T1000 (cell line): ENCODE measurements at places on chromosomes 12 and 14.

- DNase-seq: no peak
These were observed 158.9 kb upstream of the BTG1 start for GRCh38 chr12:92304371-92305055.

DNA sequence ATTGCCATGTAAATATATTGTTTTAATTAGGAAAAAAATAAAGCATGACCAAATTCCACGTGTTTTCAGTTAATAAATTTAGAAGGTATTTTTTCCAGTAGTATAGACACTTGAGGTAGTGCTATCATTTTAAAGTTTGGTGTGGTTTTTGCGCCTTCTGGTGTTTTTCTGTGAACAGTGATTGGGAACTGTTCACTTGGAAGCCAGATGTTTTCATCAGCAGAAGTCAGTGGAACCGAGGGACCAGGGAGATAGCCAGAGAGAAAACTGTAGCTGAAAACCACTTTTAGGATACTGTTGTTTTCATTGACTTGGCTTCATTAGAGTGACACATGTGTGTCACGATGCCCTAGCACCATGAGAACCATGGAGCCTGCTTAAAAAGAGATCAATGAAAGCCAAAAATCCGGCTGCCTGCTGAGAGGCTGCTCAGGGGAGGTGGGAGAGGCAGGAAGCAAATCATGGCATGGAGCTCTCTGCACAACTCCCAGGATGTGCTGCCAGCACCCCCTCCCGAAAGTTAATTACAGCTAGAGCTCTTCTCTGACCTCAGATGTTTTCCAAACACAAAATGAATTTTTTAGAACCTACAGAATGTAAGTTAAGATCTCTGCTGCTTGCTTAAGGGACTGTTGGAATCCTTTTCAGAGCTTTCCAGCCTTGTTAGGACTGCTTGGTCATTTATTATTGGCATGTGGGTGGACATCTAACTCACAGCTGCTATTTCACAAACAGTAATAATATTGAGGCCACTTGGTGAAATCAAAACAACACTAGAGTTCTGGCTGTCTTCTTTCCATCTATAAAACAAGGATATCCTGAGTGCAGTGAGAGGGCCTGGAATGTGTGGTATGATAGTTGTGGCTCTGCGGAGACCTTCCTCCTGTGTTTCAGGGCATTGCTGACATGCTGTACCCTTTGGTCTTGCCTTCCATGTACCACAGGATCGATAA is 192.3 kb downstream of the ANO4 start:
- no peak for DNase-seq

GRCh38 chr14:39739796-39740195 is 307.6 kb upstream of the FBXO33 start:
- DNase-seq: no peak

- DNase-seq: no peak
These were observed 985.8 kb downstream of the VRK1 start for GRCh38 chr14:97782871-97783414.

GRCh38 chr12:225012-225411 is 11.1 kb upstream of the SLC6A12 start:
- no peak for DNase-seq

- DNase-seq: no peak
These were observed 175.9 kb upstream of the RBM19 start for GRCh38 chr12:114141921-114142564.

DNA sequence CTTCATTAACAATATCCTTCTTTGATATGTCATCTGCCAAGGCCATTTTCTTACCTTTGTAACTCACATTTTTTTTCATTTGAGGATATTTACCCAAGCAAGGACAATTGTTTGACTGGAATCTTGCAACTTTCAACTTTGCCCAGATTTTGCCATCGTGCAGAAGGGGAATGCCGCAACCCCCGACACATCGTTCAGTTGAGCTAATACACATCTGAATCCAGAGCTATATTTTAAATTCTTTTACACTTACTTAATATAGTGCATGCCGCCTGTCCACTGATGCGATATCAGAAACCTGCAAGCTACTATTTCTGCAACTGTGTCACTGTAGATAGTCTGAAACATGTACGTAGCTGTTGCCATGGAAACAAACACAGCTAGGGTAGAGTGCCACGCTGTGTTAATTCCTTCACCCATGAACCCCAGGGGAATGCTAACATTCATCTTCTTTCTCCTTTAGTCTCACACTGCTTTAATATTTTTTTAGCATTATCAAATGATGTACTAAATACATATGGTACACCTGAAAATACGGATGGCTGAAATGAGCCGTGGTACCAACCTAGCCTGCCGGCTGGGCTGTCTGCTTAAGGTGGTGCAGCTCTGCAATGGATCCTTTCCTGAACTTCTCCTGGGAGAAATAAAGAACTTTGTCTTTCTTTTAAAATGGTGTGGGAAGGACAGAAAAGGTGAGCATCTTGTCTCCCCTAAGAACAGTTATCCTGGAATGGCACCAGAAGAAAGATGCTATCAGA is 77.0 kb upstream of the FOXN3 start:
- DNase-seq: no peak

- no peak for DNase-seq
These were observed 634 bp upstream of the TMEM63C start for GRCh38 chr14:77180726-77181602.

- no peak for DNase-seq
These were observed 17.0 kb upstream of the BCL7A start for GRCh38 chr12:122004633-122005071.

DNA sequence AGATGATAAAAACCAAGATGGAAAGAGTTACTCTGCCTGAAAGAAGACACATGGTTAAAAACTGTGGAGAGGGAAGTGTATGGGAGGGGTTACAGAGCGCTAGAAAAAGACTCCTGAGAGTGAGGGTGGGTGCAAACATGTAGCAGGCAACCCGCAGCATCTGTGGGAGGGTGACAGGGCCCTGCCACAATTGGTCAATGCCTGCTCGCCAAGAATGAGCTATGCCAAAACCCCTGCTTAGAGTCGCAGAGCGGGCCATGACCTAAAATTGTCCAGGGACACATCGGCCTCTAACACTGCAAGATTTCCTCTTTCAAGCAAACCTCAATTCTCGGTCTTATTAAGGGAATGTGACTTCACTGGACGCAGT is 700 bp downstream of the PRKAG1 start:
- no peak for DNase-seq

- no peak for DNase-seq
These were observed 1.6 kb downstream of the CEP170B start for GRCh38 chr14:104866451-104867370.

DNA sequence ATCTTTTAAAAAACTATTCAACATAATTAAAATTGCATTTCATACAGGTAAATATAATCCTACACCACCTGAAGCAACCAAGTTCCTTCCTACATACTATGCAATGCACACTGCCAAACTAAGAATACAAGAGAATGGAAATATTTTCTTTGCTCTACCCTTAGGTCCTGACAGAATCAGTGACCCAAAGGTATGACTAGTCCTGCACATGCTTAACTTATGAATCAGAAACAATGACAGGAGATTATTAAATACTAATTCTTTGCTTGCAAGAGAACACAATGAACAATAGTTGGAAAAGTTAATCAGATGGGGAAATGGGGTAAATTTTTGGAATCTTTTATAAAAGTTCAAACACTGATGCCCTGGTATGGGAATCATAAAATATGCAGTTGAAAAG is 220.1 kb downstream of the SOX5 start:
- DNase-seq: no peak

DNA sequence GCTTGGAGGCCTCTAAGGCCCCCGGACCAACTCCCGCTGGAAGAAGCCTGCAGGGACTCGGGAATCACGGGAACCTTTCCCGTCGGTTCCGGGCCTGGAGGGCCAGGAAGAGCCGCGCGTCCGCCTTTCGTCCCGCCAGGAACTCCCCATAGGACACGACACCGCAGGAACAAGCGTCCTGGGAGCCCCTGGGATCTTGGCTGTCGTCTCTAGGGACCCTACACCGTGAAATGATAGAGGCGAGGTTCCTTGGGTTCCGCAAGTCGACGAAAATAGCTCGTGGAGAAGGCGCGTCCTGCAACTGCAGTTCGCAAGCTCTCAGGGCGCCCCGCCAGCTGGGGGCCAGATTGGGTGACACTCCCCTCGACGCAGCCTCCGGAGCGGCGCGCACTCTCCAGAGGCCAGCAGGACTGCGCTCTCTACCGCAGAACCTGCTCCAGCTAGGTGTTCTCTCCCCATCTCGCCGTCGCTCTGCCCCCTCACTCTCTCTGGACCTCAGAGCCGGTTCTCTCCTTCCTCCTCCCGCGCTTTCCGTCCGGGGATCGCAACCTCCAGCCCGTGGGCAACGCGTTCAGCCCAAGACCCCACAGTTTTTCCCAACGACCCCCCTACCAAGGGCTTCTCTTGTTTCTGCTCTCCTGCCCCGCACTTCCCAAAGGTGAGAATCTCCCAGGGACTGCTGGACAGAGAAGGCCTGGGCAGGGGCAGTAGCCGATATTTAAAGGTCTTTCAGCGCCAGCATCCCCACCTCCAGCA is 776 bp downstream of the BMP4 start:
- DNase-seq: no peak

- DNase-seq: no peak
These were observed 37.6 kb downstream of the MVK start for GRCh38 chr12:109611223-109611622.

DNA sequence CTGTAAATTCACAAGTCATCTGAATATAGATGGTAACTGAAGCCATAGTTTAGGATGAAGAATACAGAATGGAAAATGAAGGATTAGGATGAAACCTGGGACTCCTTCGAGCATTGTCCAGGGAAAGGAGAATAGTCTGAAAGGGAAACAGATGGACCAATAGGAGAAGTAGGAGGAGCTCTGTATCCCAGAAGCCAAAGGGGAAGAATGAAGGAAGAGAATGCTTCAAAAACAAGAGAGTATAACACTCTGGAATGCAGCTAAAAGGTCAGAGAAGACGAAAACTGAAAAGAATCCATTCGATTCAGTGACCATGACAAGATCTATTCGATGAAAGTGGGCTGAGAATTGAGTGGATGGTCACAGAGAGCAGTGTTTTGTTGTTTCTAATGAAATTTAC is 1.0 kb downstream of the GMFB start:
- DNase-seq: no peak

DNA sequence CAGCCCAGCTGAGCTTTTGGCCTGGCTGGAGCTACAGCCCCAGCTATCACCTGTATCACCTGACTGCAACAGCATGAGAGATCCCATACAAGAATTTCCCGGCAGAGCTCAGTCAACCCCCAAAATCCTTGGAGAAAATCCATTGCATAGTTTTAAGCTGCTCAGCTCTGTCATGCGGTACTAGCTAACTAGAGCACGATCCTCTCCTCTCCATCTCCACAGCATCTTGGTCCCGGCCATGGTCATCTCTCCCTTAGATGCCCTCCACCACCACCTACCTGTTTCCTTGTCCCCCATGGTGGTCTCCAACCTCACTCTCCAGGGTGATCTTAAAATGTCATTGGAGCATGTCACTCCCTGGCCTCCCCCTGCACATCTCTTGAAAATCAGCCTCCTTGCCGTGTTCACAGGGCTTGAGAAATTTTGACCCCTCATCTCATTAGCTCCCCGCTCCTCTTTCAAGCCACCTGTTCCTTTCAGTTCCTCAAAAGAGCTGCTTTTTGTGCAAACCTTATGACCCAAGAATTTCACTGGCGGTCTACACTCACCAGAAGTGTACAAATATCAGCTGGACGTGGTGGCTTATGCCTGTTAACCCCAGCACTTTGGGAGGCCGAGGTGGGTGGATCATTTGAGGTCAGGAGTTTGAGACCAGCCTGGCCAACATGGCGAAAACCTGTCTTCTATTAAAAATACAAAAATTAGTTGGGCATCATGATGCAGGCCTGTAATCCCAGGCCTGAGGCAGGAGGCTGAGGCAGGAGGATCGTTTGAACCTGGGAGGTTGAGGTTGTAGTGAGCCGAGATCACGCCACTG is 8.1 kb upstream of the CLMN start:
- DNase-seq: no peak

DNA sequence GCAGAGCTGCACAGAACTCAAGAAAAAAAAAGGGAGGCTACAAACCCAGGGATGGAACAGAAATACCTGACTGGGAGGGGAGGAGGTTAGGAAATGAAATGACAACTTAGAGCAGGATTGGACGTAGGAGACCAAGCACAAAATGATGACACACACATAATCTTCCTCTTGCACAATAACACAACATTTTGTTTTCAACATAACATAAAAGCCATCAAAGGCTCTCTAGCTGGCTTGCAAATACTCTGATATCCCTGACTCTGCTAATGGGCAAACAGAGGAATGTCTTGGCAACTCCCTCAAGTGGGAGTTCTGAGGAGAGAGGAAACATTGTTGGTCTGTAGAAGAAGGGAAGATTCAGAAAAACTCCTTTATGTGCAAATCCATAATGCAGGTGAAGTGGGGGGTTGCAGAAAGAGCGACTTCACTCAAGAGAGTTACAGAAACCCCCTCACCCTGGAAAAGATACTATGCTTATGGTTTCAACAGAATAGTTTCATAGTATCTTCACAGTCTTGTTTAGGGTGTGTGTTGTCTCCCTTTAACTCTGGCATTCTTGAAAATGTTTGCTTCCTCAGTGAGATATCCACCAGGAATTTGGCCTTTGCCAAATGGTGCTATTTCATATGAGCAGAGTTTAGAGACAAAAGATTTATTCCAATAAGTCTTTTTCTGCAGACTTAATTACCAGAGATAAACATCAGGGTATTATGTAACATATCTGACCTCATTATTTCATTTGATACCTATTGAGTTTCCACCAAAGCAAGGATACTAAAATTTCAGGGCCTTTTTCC is 43.8 kb upstream of the LTBP2 start:
- no peak for DNase-seq

GRCh38 chr12:678747-679712 is 15.8 kb upstream of the NINJ2 start:
- no peak for DNase-seq

DNA sequence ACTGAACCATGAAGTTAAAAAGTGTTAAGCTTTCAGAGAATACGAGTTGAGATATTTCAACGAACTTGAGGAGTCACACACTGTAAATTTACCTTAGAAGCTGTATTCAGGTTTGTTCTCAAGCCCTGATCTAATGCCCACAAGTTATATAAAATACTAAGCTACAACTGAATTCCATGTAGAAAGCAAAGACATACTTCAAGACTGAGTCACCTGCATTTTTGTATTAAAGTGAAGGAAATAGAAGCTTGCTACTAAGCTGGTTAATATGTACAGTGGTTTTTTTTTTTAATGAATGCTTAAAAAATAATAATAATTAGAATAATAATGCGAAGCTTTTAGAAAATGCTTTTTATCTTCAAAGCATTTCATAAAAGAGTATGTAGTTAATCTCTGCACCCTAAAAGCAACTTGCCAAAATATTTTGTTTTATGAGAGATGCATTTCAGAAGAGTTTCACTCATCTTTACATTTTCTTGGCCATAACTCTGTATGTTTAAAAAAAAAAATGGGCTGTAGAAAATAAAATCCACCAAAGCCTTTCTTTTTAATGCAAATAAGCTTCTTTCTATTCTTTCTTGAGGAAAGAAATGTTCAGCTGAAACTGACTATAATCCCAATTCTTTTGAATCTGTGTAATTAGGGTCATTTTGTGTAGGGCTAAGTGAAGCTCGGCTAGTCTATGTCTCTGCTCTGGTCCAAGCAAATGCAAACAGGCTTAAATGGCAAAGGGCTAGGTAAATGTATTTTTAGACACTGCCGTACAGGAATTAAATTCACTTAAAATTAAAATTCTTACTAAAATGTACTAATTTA is 1047.5 kb upstream of the FLRT2 start:
- no peak for DNase-seq

GRCh38 chr12:92995258-92995903 is 66.3 kb upstream of the EEA1 start:
- no peak for DNase-seq
